ENCODE measurements at places on chromosomes 2 and 18.
A peak's percentile ranks its signal among the peaks of the same experiment; 100 is the strongest.

DNA sequence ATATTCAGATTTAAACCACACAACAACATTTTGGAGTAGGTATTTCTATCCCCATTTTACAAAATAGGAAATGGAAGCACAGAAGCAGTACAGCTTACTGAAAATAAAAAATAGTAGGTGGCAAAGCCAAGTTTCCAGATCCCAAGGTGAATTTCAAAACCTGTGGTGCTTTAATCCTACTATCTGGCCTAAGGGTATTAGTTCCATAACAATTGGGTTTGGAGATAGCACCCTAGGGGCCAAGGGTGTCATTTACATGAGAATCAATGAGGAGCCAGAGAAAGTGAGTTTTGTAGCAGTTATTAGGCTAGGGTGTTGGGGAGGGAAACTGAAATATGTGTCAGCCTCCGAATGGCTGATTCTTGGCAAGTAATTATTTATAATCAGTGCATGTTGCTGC is 24.9 kb downstream of the OSBPL6 start:
- no peak for DNase-seq

DNA sequence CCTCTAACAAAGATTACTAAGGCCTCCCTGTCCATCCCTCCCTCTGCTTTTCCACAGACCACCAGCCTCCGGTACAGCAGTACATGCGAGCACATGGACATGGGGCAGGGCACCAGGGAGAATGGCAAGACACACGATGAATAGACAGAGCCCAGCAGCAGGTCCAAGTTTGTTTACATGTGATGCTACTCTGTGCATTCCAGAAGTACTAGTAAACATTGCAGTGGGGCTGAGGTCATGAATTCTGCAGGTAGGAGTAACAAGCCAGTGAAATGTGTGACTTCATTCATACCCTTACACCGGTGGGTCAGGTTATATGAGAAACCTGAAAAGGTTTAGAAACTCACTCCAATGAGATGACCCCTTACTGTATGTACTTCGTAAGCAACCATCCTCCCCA is 205.7 kb downstream of the BCL11A start:
- DNase-seq = no peak

GRCh38 chr2:52340171-52340570 is 1308.2 kb upstream of the NRXN1 start:
- no peak for DNase-seq

DNA sequence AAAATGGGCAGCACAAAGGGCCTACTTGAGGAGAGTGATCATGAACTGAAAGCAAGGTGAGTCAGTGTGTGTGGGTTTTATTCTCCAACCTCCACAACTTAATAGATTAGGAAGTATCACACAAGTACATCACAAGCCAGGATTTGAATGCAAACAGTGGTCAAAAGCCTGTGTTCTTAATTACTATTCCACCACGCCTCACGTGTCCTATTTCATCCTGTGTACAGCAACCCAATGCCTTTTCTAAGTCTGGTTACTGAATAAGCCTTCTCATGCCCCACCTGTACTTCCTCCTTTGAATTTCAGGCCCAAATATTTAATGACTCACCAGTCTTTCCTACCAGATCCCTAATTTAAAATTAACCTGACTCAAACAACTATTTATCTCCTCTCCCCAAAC is 755.7 kb upstream of the SLC8A1 start:
- DNase-seq = no peak

DNA sequence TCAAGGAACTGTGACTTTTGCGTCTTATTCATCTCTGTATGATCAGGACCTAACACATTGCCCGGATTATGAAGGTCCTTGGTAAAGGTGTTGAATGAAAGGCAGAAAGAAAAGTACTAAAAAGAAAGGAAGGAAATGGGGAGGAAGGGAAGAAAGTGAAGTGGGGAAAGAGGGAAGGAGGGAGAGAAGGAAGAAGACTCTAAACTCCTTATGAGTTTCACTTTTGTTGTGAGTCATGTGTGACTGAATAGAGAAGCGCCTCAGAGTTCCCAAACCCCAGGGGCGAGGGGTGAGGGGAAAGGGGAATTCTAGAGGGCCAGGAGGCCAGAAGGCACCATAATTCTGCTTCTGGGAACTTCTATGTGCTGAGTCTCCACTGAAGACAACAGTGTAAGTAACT is 30.9 kb upstream of the OSBPL6 start:
- DNase-seq = peak; percentile 22

DNA sequence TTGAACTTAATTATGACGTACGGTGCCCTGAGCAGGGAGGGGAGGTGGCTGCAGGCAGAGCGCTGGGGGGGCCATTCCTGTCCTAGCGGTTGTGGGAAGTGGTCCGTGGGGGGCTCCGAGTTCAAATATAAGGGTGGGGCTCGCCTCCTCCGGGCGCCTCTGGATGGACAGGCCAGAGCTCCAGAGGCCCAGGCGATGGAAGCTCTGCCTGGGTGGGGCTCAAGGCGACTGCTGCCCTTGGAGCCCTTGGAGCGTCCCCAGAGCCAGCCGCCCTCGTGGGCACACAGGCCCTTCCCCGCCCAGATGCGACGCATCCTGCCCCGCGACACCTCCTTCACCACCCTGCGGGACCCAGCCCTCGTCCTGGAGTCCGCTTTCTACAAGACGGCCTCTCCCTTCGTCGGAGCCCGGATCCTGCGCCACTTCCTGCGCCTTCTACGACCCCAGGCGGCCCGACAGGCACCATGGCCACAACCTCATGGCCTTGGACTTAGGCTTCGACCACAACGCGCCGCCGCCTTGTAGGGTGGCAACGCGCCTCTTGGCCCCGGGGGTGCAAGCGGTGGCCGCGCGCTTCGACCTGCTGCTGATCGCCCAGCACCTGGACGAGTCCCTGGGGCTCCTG is 10.5 kb downstream of the AQP12B start:
- DNase-seq = no peak

DNA sequence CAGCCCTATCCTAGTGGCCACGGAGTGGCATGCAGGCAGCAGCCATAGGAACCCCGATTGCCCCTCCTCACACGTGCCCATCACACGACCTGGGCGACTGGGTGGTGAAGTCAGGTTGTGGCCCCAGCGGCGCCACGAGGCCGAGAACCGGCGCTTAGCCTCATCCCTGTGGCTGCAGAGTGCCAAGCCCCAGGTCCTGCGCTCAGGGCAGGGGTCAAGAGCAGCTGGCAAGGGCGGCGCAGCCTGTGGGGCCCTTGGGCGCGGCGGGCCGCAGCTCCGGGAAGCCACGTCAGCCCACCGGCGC is 73.3 kb downstream of the RPIA start:
- DNase-seq = no peak

DNA sequence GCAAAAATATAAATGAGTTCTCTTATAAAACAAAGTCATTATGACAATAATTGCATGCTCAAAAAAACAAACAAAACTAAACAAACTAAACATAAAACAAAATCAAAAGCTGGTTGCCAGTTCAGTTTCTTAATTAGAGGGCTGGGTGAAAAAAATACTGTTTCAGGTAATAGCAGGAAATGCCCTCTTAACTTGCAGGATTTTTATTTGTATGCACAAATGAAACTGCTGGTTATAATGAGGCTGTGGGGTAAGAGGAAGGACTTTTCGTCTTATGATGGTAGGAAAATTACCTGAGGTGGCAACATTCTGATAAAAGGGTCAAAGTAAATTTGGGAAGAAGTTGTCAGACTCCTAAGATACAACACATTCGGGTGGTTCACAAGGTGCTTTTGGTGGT is 21.5 kb upstream of the CDKL4 start:
- no peak for DNase-seq

DNA sequence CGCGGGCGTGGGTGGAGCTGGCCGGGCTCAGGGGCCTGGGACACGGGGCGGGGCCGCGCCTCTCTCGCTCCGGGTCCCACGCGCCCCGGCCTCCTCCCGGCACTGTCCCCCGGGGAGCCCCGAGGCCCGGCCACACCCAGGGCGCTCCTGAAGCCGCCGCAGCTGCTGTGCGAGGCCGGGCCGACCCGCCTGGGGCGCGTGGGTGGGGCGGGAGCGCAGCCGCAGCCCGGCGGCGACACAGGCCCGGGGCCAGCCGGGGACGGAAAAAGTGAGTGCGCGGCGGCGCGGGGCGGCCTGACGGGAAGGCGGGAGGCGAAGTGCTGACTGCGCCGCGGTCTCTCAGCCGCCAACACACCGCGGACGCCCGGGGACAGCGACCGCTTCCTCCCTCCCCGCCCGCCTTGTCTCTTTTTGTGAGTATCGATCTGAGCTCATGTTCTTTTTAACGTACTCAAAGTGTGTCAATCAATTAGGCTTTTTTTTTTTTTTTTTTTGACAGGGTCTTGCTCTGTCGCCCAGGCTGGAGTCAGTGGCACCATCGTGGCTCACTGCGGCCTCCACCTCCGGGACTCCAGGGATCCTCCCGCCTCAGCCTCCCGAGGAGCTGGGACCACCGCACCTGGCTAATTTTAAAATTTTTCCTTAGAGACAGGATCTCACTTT is 14.5 kb downstream of the PDCD1 start:
- peak; percentile 23 for DNase-seq

DNA sequence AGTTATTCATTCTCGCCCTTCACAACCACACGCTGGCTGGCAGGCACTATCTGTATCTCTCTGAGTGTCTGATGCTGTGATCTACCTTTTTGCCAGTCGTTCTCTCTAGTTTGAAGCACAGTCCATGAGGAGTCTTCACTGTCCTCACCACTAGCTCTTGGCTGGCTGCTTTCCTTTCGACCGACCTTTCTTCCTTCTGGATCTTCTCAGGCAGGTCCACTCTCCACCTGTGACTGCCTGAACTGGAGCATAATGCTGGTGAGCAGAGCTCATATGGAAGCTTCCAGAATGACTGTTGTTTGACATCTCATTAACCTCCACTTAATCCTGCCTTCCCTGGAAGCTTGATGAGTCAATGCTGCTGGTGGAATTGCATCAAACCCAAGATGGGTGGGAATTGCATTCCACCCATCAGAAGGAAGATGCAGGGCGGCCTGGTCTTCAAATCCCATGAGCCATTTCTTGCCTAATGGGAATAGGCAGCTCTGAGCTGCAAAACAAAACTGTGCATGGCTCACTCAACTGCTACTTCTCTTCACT is 283.5 kb upstream of the HDAC4 start:
- DNase-seq = peak; percentile 2

GRCh38 chr18:2979129-2979528 is 33.8 kb downstream of the LPIN2 start:
- peak; percentile 90 for DNase-seq

- DNase-seq = no peak
Observed at GRCh38 chr2:201959198-201959597, 74.5 kb upstream of the FZD7 start.
